ENCODE measurements at places on chromosomes 11 and 22.

DNA sequence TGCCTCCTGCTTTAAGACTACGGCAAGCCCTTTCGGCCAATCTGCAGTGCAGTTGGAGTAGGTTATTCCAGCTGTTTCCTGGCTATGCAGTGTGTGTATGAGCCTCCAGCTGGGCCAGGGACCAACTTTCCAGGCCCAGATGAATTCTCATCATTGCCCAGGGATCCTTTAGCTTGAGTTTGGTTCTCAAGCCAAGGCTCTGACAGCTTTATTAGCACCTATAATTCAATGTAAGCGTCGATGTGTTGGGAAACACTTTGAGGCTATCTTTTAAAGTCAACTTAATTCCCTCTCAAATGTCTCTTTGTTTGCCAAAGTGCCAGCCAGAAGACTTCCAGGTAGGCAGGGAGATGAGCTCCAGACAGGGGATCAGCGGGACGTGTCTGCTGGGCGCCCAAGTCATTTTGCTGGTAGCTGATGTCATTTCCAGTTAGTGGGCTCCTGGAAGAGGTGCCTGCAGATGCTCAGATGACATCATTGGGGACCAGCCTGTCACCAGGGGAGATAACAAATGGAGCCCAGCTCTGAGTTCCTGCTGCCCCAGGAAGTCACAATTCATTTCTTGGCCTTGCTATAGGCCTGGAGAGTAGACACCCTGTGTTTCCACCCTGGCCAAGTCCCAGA, 520.4 kb downstream of the SOX6 start:
- no peak for DNase-seq

- no peak for DNase-seq
Observed at GRCh38 chr11:3020011-3020410, 27.9 kb upstream of the NAP1L4 start.

DNA sequence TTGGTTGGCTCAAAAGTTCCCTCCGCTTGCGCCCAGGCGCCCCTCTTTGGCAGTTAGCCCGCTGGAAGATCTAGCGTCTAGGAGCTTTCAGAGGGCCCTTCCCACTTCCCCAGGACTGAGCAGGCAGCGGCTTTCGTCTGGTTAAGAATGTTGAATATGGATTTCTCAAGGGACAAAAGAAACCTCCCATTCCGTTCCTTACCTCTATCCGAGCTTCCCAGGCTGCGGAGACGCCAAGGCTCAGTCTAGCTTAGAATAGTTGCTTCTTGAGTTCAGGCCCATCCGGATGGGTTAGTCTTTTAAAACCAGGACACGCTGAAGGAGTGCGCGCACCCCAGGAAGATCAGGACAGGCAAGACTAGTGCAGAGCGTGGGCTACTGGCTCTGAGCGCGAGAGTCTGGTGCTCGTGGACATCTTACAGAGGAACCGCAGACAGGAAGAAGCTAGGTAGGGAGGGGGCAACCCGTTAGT, 1.6 kb downstream of the NELL1 start:
- DNase-seq: no peak

GRCh38 chr22:24407884-24408283, 19.5 kb upstream of the ADORA2A start:
- no peak for DNase-seq

- DNase-seq: no peak
Observed at GRCh38 chr11:119567688-119568582, 145.0 kb upstream of the THY1 start.

DNA sequence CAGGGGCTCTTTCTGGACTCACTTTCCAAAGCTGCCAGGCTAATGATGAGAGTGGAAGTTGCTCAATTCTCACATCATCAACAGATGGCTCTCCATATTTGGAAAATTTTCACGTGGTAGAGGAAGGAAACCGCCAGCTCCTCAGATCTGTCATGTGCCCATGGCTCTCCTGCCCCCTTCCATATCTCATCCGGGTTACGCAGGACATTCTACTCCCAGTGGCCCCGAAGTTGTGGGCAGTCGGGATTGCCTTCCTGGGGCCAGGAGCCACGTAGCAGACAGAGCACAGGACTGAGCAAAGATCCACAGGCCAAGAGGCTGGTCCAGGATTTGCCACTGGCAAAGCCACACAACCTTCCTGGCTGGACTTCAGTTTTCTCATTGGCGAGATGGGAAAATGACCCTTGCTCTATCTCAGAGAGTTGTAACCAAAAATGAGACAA, 38.8 kb downstream of the RPUSD4 start:
- DNase-seq: no peak

DNA sequence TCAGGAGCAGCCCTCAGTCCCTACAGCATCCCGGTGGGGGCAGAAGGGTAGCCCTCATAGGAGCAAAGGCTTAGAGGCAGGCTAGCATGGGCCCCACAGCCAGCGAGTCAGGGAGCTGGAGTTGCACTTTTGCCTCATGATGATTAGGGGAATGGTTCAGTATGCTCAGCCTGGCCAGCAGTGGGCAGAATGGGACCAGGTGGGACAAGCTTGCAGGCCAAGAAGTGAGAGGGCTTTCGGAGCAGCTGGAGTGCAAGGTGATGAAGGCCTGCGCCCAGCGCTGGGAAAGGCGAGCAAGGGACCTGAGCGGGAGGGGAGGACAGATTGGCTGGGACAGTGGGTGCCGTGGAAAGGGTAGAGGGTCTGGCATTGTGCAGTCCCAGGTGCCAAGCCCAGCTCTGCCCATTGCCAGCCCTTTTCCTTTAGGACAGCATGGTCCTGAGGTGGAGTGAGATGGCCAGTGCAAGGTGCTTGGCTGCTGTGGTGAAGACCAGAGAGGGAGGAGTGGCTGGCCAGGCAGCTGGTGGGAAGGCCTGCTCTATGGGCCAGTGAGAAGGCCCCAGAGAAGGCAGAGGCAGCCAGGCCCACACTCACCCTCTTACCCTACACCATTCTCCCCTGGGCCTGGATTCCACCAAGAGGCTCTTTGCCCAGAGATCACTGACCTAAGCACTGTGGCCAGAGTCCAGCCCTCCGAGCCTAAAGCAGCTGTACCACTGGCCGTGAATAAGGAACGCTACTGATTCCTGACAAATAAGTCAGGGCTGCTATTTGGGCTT, 47.9 kb upstream of the SUSD2 start:
- no peak for DNase-seq
